ENCODE measurements at places on chromosomes 7 and 10.

DNA sequence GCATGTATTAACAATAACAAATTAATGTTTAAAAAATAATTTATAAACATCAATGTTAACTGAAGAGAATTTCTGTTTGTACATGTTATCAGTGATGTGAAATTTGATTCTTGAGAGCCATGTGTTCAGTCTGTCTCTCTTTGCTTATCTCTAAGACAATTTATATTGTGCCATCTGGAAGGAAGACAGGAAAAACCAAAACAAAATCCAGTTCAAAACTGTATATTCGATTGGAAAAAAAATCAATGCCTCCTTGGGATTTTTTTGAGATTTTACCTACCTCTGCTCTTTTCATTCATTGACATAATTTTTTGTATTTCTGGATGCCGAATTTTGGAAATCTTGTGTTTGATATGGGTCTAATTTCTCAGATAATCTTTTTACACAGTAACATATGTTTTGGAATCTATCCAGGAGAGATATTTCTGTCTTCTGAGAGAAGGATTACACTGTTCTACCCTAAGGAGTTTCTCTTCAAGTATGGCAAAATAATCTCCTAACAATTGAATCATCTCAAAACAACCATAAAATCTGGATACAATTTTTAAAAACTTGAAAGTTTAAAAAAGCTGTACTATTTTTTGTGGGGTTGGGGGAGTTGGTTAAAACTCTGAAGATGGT, 311.9 kb upstream of the GNAI1 start:
- DNase-seq, result no peak

DNA sequence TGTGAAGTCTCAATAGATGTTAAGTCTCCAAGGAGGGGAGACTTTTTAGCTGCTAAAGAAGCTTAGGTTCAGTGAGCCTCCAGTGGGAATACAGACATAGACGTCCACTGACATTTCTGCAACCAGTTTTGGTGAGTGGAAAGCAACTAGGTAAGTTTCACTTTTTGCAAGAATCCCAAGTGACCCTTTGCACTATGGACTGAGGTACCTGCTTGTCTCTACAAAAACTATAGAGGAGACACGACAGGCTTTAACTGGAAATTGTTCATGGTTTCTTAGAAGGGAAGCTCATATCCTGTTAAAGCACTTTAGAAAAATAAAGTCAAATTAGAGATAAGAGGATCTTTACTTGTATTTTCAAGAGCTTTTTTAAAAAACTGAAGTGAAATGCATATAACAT, 38.6 kb downstream of the GBF1 start:
- DNase-seq, result no peak

DNA sequence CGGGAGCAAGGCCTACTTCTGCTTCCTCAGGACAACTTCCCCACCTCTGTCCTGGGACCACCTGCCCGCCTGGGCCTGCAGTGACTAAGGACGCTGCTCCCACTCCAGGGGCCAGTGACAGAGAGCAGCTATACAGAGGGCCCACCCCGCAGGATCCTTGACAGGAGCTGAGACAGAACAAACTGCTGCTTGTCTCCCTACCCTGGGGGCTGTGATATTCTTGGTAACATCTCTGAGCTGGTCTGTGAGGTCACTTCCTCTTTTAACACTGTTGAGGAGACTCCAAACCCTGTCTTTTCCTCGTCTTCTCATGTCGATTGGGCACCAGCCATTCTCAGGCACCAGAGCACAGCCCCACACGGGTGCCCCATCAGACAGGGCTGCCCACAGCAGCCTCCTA, 6.9 kb upstream of the MRPS24 start:
- DNase-seq, result no peak

DNA sequence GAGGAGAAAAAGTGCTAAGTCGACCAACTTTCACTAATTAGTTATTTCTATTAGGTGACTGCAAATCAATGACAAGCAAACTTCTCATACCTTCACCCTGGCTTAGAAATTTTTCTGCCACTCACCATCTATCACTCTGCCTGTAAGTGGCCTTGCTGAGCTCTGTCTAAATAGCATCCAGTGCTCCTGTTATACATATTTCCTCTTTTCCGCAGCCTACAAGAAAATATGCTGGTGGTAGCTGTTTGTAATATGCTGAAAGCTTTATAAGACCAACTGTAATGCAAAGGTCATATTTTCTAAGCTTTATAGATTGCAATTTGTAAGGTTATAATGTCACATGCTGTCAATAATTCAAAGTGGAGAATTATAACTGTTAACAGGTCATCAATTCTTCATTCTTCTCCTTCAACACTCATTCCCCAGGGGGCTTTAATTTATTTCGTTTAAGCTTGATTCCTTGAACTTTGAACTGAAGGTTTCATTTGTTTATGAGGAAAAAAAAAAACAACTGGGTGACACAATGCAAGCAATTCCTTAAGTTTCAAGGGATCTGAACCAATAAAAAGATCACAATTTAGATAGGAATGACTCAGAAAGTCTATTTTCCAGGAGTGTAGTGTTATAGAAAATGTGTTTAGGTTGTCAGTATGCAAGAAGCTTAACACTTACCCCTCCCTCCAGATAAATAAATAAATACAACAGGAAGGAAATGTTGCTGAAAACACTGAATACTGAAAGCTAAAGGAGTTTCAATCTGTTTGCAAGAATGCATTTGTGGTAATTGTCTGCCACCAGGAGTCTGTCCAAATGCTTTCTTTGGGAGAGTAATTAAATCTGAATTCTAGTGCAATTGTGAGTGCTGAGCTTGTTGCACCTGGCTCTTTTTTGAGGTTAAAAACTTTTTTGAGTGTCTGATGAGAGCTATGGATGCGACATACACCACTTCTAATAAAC, 183.7 kb downstream of the SORCS1 start:
- no peak for DNase-seq

DNA sequence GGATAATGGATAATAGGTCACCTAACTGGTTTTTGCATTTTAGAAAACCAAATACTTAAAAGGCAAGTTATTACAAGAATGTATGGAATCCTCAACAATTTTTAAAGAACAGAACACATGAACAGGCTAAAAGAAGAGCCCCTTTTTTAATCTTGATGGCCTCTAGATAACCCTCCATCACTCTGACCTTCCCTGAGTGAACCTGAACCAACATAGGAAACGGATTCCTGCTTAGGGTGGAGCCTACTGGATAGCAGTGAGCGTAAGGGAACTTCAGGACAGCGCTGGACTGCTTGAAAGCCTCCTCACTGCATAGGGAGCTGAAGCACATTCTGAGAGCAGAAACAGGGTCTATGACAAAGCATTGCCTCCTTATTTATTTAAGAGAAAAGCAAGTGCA, 20.5 kb downstream of the TRPV5 start:
- DNase-seq, result no peak

DNA sequence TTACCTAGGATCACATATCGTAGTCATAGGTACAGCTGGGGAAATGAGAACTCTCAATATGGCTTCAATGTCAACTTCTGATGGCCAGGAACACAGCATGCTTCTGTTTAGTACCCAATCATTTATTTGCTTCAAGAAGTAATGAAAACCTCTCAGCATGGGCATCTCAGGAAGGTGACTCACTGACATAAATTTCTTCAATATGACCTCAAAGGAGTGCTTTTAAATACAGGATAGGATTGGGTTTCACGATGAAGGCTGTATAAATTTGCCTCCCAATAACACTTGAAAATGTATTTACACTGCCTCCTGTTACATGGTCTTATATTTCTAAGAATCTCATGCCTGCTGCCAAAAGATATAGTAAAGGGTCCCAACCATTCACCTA, 15.1 kb downstream of the ITGA8 start:
- DNase-seq, result no peak

- DNase-seq, result no peak
Measured at GRCh38 chr7:150956395-150957132, 21.6 kb downstream of the KCNH2 start.

- no peak for DNase-seq
Measured at GRCh38 chr7:5424749-5425506, 1.3 kb upstream of the TNRC18 start.

DNA sequence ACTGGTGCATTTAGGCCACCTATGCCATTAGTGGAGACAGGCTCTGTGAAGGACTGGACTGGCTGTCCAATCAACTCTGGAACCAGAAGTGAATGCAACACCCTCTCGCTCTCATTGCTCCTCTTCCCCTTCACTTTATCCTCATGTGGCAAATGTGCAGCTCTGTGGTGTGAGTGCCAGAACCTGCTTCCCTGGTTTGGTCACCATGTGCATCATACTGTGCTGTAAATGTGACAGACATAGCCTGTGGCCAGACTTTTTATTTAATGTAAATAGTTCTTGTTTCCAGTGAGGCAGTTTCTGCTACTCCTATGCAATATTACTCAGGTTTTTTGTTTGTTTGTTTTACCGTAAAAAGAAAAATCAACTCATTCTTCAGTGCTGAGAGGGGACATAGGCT, 73.0 kb upstream of the PPP1R9A start:
- no peak for DNase-seq

- DNase-seq, result no peak
Measured at GRCh38 chr7:157481389-157481788, 144.6 kb downstream of the DNAJB6 start.

GRCh38 chr7:105779856-105780780, 96.3 kb downstream of the ATXN7L1 start:
- no peak for DNase-seq

DNA sequence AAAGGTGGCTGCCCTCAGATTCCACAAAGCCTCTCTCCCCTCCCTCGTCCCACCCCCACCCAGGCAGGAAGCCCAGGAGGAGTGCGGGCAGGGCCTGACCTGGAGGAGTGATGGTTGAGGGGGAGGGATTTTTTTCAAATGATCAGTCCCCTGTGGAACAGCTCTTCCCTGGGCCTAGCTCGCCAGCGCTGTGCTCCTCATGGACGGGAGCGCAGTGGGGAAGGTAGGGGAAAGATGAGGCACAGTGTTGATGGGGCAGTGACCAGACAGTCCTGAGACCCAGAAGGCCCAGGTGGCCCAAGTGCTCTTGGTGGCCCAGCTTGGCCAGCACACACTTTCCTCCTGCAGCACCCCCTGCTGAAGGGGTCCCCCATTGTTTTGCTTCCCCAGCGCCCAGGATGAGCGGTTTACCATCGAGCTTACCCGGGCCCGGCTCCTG, 8.5 kb downstream of the SAP25 start:
- DNase-seq, result no peak

- no peak for DNase-seq
Measured at GRCh38 chr7:132393789-132394261, 182.4 kb downstream of the PLXNA4 start.

DNA sequence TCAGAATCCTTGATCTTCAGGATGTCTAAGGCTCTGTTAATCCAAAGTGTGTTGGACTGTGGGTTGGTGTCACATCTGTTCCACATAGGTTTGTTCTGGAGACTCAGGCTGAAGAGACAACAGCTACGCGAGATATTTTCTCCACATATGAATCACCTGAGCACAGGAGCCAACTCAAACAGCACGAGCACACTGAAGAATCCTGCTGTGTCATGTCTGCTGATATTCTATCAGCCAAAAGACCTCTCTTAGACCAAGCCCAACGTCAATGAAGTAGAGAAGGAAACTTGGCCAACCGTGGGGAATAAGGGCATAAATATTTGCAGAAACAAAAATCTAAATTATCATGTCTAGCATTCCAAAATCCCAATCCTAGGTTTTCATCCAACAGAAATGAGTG, 2.7 kb upstream of the TASOR2 start:
- no peak for DNase-seq

DNA sequence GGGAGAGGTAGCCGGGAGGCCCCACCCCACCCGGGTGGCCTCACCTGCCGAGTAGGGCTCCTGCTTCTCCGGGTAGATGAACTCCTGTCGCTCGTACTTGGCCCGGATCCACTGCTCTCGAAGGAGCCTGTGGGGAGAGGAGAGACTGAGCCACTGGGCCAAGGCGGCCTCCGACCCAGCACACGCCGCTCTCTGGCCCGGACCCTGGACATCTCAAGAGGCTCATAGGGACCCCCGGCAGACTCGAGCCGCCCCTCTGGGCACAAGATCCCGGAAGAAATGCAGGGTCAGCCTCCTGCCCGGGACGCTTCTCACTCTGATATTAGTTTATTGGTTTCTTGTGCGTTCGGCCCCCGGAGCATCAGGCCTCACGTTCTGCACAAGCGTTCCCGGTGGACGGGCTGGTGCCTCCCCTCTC, 34.5 kb downstream of the ADAP1 start:
- no peak for DNase-seq

- DNase-seq, result no peak
Measured at GRCh38 chr10:74857586-74857985, 31.2 kb downstream of the KAT6B start.

DNA sequence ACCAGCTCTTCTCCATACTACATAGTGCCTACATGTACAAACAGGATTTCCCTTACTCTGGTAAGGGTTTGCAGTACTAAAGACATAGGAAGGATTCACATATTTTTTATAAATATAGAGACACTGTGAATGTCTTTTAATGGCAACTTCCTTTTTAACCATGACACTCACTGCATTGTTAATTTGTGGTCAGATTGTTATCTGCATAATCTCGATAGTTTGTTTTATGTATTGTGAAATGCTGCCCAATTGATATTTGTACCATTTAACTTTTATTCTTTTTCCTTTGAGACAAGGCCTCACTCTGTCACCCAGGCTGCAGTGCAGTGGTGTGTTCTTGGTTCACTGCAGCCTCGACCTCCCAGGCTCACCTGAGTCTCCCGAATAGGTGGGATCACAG, 39.7 kb downstream of the SP8 start:
- no peak for DNase-seq

DNA sequence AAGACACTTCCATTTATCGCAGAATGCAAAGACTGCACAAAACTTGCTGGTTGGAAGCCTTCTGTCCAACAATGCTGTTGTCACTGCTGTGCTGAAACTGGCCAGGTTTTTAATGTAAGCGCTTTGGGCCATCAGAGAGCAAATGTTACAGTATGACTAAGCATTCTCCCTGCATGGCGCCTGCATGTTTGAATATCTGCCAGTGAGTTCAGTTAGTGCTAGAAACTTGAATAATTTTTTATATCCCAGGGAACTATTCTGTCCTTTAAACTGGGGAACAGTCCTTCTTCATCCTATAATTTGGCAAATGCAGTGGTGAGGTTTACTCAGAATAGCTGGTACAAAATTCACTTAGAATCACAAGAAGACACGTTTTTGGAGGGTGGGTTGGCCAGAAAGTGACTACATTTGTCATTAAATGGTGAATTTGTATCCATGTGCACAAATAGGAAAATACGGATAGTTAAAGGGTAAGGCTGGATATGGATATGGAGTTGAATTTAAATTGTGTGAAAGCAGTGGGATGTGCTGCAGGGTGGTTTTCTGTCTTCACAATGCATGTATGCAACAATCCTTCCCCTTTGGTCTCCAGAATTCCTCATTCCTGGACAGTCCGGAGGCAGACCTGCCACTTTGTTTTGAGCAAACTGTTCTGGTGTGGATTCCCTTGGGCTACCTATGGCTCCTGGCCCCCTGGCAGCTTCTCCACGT, 1.7 kb downstream of the ABCC2 start:
- no peak for DNase-seq

GRCh38 chr10:96784253-96784652, 47.8 kb upstream of the LCOR start:
- no peak for DNase-seq

DNA sequence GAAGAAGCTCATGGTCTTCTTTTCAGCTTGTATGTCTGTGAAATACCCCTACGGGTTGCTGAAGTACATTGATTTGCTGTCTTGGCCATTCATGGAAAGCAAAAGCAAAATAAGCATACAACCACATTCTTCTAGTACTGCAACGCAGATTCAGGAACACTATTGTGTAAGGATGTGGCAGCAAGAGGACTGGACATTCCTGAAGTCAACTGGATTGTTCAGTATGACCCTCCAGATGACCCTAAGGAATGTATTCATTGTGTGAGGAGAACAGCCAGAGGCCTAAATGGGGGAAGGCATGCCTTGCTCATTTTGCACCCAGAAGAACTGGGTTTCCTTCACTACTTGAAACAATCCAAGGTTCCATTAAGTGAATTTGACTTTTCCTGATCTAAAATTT, 133.4 kb upstream of the ANKRD1 start:
- DNase-seq, result no peak
